Caki2 (cell line): ENCODE measurements at places on chromosomes 7 and 10. TPM values are rescaled to one million over a fixed set of nuclear protein-coding genes. Genes with fewer than 3 reads are reported as not detected.

The MGMT gene
- total RNA-seq: 101 and 122 TPM in 2 replicates

The BAIAP2L1 gene
- total RNA-seq: 14.5 and 21.4 TPM in 2 replicates

The CARD11 gene
- 9.7 and 10.3 TPM in 2 replicates for total RNA-seq

The EBF3 gene
- total RNA-seq: not detected in 2 replicates

The TDRD1 gene
- not detected in 2 replicates for total RNA-seq

The OPALIN gene
- not detected in 2 replicates for total RNA-seq

The TMEM72 gene
- total RNA-seq: 1.5 TPM in 1 of 2 replicates, not detected in the other

The CLDN3 gene
- total RNA-seq: 43.4 and 69.4 TPM in 2 replicates

The TAS2R4 gene
- total RNA-seq: not detected in 2 replicates

The UTF1 gene
- not detected in 2 replicates for total RNA-seq

The ECHS1 gene
- 95.9 and 100 TPM in 2 replicates for total RNA-seq

DNA sequence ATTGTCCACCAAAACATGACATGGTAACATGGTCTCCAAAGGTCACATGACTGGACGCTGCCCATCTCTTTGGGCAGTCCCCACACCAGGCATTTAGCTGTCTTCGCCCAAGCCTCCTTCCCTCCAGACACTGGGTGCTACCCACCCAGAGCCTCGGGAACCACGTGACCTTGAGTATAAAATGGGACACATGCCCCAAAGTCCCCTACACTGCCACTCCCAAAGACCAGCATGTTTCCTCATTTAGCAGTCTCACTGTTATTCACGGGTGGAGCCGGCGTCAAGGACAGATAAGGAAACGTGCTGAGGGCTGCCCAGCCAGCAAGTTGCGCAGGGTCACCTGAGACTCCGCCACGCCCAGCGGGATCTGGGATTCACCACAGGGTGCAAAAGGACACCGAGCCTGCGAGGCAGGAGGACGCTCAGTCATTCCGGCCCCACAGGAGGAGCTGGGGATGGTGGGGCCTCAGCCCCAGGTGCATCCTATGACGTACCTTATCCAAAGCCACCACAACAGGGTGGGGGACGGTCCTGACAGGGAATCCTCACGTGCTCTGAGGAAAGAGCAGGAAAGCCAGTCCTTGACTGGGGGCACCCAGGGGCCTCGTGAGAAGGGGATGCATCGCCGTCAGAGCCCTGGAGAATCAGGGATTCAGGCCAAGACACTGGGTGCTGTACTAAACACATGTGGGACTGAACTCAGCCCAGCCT lies 226.9 kb downstream of the TNS3 start:
- no peak for DNase-seq

DNA sequence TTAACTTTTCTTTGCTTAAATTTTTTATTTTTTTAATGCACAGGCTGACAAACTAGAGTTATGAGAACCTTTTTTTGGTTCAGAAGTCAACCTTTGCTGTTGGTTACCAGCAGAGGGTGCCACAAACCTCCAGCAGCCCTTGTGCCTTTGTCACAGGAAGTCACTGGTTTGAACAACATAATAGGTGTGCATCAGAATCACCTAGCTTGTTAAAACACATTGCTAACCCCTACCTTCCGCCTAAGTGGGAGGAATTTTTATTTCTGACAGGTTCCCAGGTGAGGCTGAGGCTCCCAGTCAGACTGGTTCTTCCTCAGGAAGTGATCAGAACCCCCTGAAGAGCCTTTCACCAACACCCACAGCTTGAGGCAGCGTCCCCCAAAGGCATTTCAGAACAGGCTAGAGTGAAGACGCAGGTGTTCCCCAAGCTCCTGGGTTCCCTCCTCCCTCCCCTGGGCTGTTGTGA lies 22.6 kb upstream of the VDAC2 start:
- DNase-seq: peak; percentile 52

DNA sequence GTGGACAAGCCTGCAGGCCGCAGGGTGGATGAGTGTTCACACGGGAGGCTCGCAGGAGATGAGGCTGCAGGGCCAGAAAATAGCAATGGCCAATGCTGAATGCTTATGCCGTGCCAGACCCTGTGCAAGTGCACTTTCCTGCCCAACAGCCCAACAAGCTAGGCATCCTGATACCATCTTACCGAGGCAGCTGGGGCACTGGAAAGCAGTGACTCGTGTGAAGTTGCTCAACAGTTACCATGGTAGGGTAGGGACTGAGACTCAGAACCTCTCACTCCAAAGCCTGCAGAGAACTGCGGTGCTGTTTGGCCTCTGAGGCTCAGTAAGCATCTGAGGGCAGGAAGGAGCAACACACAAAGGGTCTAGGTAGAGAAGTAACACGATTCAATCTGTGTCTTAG lies 43.7 kb downstream of the JAZF1 start:
- DNase-seq: no peak

- no peak for DNase-seq
These were observed 129.8 kb downstream of the SEC23IP start for GRCh38 chr10:120022357-120022756.

DNA sequence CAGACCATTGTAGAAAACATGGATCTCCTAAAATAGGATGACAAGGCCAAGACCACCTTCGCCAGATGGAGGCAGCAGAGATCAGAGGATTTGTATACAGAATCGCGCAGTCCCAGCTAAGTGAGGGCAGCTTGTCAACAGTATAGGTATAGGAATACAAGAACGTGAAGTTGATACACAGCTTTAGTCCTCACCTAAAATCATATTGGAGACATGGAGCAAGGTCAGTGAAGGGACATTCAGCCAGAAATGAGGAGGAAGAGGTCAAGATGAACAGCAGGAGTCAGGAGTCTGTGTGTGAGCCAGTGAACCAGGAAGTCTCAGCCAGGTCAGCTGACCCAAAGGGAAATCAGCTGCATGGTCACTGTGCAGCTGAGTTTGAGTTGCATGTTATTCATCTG lies 263.4 kb upstream of the PRKCQ start:
- DNase-seq: no peak

- DNase-seq: peak; percentile 11
These were observed 29.1 kb upstream of the CALD1 start for GRCh38 chr7:134750083-134751062.

- no peak for DNase-seq
These were observed 20.3 kb downstream of the UROS start for GRCh38 chr10:125802739-125803138.

DNA sequence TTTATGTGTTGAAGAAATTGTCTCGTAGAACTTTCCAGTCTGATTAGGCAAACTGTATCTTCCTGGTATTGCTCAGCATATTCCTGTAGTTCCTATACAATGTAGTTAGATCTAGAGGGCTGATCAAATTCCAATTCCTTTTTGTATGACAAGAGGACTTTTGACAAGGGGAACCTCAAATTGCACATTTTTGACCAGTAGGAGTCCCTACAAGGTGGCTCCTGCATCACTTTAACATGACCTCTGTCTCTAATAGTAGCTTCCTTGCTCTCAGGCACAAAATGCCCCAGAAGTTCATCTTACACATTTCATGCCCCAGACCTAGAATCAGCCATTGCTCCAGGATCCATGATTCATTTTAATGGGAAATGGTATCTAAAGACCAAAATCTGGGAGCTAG lies 18.7 kb downstream of the HERPUD2 start:
- DNase-seq: no peak

GRCh38 chr7:37674531-37674930 lies 9.0 kb upstream of the GPR141 start:
- DNase-seq: no peak

GRCh38 chr7:29626730-29627129 lies 63.1 kb downstream of the PRR15 start:
- no peak for DNase-seq

- DNase-seq: no peak
These were observed 29.5 kb upstream of the ZC3HAV1L start for GRCh38 chr7:139065323-139065722.

DNA sequence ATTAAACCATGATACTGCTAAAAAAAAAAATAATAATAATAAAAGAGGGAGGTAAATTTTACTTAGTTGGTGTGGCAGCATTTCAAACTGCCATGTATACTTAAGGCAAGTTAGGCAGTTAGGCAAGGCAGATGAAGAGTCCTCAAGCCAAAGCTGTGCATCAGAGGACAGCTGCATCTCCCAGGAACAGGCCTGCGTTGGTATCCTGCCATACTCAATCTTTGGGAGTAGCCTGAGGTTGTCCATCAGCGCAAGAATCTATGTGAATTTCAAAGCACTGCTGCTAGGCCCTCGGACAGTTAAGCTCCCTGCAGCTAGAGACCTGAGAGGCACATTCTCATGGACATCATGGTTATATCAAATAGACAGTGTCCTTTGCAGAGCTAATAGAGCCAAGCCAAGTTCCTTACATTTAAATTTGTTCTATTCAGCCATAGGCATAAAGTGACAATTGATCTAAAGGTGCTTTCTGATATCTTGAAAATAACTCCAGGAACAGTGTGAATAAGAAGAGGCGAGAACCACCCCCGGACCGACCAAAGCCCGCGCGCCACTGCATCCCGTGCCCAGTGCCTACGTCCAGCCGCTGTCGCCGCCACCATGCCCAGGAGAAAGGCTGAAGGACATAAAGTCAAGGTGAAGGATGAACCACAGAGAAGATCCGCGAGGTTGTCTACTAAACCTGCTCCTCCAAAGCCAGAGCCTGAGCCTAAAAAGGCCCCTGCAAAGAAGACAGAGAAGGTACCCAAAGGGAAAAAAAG lies 310.6 kb downstream of the SEMA3D start:
- no peak for DNase-seq

DNA sequence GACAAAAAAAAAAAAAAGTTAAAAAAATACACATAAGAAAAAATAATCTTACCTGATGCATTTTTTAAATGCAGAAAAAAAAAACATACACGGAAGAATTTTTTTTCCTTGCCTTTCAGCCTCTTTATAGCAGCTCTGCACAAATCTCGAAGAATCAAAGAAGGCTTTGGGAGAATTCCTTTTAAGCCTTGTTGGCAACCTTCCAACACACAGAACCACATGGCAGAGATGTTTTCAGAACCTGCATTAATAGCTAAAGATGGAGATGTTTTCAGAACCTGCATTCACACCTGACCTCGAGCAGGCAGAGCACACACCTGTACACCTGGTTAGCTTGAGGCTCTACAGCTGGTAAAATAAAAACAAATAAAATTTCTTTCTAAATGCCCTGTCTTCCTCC lies 65.6 kb downstream of the DOCK4 start:
- no peak for DNase-seq

GRCh38 chr10:60003651-60004523 lies 97.5 kb upstream of the CCDC6 start:
- no peak for DNase-seq

GRCh38 chr7:47340517-47340916 lies 241.4 kb downstream of the TNS3 start:
- no peak for DNase-seq

- DNase-seq: no peak
These were observed 34.4 kb downstream of the HSPA12A start for GRCh38 chr10:116707981-116708380.

DNA sequence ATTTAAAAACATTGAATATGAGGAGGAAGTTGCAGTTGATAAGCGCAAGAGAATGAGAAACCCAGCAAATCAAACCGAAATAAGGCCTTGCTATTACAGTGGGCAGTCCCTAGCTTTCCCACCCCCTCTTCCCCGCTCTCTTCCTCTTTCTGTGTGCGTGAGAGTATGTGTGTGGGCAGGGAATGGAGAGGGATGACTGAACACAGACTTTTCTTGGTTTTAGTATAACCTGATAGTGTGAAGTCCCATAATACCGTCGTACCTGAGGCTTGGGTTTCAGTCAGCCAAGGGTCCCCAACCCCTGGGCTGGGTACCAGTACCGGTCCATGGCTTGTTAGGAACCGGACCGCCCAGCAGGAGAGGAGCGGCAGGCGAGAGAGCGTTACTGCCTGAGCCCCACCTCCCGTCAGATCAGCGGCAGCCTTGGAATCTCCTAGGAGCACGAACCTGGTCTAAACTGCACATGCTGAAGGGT lies 255.3 kb downstream of the CELF2 start:
- DNase-seq: no peak

DNA sequence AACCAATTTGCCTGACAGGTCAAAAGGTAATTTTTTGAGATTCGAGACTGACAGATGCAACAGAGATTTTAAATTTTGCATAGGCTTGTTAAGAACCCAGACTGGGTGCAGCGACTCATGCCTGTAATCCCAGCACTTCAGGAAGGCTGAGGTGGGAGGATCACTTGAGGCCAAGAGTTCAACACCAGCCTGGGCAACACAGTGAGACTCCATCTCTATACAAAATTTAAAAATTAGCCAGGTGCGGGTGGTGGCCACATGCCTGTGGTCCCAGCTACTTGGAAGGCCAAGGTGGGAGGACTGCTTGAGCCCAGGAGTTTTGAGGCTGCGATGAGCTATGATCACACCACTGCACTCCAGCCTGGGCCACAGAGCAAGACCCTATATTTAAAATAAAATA lies 34.6 kb downstream of the AMZ1 start:
- no peak for DNase-seq

DNA sequence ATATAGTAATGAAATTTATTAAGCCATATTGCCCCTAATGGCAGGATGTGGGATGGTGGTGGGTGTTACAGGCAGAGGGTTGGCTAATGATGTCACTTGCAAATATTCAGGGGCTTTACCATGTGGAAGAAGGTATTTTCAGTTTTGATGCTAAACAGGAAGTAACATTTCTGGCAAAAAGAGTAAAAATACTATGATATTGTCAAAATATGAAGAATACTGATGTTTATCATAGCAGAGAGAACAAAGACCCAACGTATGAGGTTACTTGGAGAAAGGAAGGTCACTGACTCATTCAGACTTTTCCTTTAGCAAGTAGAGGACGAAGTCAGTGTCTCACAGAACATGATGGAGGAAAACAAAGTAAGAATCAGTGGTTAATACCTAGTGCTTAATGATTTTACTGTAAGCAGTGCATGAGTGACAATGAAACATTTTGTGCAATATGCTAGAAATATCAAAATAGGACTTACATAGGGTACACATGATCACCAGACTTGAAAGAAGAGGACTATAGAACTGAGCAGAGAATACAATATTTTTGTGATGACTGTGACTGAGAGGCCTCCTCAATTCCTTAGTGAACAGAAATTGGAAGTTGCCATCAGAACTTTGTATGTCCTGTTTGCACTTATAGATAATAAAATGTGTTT lies 89.7 kb upstream of the STEAP4 start:
- no peak for DNase-seq

DNA sequence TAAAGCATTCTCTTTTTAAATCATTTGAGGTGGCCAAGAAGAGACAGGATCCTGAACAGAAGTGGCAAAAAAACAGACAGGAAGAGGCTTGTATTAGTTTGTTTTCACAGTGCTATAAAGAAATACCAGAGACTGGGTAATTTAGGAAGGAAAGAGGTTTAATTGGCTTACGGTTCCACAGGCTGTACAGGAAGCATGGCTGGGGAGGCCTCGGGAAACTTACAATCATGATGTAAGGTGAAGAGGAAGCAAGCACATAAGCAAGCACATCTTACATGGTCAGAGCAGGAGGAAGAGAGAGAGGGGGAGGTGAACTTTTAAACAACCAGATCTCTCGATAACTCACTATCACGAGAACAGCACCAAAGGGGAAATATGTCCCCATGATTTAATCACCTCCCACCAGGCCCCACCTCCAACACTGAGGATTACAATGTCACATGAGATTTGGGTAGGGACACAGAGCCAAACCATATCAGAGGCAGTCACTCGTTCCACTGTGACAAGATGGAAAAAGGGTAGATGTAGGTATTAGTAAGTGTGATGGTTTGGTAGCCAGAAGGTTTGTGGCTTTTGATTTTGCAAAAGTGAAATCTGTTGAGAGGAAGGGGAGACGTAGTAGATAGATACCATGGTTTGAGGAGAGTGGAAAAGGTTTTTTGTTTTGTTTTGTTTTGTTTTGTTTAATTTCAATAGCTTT lies 5.1 kb downstream of the MSRB2 start:
- no peak for DNase-seq
